ENCODE measurements at places on chromosomes 5 and 9.

DNA sequence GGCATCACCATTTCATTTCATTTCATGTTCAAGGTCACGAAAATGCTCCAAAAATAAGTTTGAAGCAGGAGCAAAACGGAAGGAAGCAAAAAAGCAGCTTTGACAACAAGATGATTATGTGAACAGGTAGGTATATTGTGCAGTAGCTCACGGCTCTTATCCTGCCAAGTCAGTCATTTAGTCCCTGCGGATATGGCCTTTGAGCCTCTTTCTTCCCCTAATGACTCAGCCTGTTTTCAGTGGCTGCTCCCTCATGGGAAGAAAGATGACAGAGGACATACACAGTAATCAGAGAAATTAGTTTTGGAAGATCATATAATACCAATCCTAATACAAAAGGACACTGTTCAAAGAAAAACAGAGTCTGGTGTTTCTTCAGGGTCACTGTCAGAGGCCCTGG is 155.8 kb upstream of the GRAMD2B start:
- DNase-seq: no peak

DNA sequence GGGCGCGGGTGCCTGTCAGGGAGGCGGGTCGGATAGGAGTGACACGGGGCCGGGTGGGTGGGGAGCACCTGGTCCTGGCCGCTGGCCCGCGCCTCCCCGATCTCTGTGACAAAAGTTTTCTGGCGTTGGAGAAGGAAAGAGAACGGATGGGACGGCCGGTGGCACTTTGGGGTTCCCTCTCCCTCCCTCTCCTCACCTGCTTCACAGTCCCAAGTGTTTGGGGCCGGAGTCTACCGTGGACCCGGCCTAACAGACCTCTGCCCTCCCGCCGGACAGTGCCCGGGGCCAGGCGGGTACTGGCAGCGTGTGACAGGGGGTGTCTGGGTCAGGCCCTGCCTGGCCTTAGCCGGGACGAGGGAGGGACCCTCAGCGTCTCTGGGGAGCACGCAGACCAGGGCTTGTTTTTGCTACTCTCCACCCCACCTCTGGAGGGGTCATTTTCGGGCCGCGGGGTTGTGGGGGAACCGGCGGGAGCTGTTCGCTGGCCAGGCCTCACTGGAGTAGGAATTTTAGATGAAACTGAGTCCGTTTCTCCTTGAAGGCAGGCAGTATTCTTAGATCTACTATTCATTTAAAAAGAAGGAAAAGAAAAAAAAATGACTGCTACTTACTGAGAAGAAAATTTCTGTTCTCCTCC is 1.7 kb downstream of the PRDM6 start:
- no peak for DNase-seq

- no peak for DNase-seq
Observed at GRCh38 chr9:108094676-108094993, 605.1 kb upstream of the KLF4 start.

DNA sequence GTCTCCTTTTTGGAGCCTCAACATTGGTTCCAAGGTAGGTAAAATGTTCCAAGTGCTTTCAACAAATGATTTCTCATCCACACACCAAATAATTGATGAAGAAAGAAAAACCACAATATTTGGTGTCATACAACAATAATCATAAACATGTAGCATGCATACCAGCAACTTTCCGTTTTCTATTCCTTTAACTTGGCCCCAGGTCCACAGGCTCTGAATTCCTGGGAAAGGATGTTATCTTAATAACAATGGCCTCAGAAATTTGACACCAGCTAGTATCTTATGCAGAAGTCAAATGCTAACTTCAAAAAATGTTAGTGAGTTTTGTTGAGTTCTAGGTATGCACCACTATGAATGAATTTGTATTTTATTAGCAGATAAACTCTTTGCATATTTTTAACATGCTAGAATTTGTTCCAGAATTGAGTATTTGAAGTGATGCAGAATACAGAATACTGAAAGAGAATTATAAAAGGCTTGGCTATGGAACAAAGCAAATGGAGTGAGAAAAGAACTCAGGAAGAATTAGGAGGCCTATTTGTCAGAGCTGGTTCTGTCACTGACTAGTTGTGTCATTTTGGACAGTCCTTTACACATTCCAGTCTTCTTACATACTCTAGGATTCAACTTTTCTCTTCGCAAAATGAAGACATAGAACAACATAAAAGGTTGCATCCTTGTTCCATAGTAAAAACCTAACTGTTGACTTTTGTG is 435.3 kb upstream of the TNC start:
- DNase-seq: no peak

GRCh38 chr9:87223392-87224246 is 274.0 kb upstream of the DAPK1 start:
- DNase-seq: no peak

- no peak for DNase-seq
Observed at GRCh38 chr5:175088963-175089362, 355.0 kb downstream of the DRD1 start.

- DNase-seq: no peak
Observed at GRCh38 chr5:115810761-115811160, 5.7 kb downstream of the CDO1 start.

GRCh38 chr9:36154331-36154952 is 14.7 kb upstream of the CCIN start:
- DNase-seq: no peak
